ENCODE measurements at places on chromosomes 6 and 20.
A peak's percentile ranks its signal among the peaks of the same experiment; 100 is the strongest.

GRCh38 chr20:5871459-5872410, 78.6 kb downstream of the TRMT6 start:
- no peak for DNase-seq

GRCh38 chr6:26554697-26555504, 16.7 kb downstream of the HMGN4 start:
- DNase-seq = peak; percentile 57

DNA sequence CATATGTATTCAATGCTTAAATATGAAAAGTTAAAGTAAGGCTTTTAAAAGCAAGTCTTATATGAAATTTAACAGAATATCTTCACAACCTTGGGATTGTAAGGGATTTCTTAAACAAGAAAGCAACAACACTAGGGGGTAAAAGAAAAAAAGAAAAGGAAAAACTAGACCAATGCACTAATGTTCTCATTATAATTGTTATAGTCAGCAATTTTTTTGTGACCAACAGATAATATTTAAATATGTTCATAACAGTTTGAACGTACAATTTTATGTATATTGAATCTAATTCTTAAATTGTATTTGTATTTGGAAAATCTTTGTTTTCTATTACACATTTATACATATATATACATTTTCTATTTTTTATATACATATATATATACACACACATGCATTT, 1397.8 kb upstream of the ADGRB3 start:
- no peak for DNase-seq

GRCh38 chr20:23264545-23264944, 86.0 kb upstream of the NXT1 start:
- no peak for DNase-seq

DNA sequence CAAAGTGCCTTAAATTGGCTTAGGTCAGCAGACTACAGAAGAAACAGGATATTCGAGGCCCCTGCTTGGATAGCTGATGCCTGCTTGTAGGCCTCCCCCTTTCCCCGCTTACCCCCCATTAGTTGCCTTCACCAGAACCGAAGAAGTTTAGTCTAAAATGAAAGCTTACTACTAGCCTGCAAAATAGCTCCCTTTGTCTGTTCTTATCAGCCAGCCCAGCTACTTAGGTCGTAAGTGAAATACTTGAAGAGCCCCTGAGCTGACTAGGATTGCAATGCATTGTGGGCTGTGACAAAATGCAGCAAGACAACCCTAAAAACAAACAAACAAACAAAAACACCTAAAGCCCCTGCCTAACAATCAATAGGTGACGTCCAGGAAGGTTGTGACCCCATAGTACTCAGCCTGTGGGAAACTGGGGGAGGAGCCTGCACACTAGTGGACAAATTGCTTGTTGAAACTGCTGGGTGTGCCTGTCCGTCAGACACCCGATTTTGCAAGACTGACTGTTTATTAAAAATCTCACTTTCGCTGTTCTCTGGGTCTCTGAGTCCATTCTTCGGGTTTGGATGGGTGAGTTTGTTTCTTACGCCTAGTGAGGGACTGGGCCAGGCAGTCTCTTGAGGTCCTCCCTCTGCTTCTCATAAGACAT, 105.0 kb upstream of the DUSP22 start:
- DNase-seq = no peak

GRCh38 chr6:130394246-130394645, 28.4 kb downstream of the TMEM200A start:
- no peak for DNase-seq

DNA sequence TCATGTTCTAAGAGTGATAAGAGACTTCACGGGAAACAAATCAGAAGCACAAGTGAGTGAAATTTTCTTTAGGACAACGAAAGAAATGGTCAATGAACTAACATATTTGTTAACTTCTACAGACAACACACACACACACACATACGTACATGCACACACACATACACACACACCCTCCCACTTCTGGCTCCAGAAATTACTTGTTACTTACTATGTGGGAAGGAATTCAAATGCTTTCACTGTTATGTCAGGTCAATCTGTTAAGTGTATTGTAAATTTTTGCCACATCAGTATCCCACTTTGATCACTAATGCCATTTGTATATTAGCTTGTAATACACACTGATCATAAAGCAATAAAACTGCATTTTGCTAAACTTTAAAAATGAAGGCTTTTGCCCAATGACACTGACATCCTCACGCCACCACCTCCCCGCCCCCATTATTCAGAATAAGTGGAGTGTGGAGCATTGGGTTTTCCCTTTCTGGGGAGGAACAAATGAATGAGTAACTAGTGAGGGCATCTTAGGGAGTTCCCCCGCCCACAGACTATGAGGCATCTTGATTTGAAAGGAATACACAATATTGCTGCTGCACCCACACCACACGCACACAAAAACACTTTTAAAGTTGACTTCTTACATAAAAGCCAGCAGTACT, 76.2 kb downstream of the ATXN1 start:
- no peak for DNase-seq

- no peak for DNase-seq
Observed at GRCh38 chr6:16855460-16855859, 94.2 kb upstream of the ATXN1 start.

DNA sequence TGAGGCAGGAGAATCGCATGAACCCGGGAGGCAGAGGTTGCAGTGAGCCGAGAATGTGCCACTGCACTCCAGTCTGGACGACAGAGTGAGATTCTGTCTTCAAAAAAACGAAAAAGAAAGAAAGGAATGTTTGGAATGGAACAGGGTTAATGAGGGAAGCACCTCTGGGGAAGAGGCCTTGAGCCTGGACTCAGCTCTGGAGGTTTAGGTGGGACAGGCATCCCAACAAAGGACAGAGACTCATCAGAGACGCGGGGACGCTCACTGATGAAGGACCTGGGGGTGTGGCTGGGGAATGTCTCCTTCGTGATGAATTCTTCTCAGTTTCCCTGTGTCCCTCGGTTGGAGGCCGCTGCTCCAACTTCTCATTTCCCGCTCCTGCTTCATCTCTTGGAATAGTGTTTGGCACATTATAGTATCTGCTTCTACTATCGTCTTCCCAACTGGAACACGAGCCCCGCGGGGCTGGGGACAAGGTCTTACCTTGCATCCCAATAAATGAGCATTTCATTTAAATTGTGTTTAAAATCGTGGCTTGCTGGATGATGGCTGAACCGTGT, 27.6 kb downstream of the KIF25 start:
- no peak for DNase-seq
